SHP77 (cell line): ENCODE measurements at places on chromosomes 2 and 18.

DNA sequence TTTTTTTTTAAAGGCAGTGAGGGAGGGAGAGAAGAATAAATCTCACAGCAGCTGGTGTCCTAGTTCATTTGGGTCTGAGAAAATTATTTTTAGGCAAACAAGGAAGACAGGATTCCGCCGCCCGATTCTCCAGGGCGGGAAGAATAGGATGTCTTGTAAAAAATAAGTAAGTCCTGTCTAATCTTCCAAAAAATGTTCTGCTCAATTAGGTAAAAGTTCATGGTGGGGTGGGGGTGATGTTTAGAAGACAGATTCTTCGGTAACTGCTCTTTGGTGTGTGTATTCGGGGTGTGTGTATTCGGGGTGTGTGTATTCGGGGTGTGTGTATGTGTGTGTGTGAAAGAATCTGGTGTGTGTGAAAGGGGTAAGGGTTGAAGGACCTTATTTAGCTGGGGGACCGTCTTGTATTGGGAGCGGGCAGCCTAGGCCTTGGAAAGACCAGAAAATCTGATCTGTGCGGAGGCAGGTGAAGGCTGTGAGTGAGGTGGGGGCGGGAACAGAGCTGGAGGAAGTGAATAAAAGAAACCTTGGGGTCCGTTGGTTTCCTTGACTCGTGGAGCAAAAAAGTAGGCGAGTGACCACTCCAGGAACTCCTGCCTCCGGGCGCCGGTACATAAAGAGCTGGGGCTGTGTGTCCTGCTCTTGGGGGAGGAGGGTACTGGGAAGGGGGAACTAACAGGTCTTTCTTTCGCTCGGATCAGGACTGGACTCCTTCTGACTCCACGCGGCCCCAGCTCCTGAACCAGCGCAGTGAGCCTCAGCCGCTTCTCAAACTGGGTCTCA is 4.4 kb upstream of the PAX3 start:
- DNase-seq = no peak

GRCh38 chr2:143815082-143815481 is 685.9 kb downstream of the ARHGAP15 start:
- no peak for DNase-seq

GRCh38 chr2:68909793-68910674 is 38.8 kb upstream of the BMP10 start:
- DNase-seq = peak; percentile 47

- peak; percentile 18 for DNase-seq
Observed at GRCh38 chr2:210128961-210129360, 42.2 kb downstream of the KANSL1L start.

GRCh38 chr2:233430081-233430480 is 75.8 kb downstream of the DGKD start:
- DNase-seq = no peak

DNA sequence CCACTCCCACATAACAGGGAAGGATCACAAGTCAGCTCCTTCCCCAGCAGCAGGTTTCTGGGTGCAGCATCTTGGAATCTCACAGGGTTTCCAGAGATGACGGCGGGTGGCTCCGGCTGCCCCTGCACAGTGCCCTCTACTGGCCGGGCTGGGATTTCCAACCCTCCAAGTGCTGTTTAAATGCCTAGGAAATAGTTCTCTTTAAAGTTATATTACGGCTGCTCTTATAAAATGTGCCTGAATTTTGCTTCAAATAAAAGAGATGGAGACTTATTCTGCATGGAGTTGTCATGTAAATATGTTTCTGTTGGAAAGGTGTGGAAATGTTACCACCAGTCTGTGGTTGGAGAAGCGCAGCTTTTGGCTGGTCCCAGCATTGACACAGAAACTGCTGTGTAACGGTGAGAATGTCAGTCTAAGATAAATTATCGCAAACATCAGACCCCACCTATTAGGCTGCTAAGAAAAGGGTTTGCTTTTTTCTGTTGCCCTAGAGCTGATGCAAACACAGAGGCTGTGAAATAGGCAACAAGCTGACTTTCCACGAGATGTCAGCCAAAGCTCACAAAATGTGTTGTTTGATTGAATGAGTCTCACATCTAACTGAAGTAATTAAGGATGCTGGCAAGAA is 3.3 kb upstream of the HJURP start:
- peak; percentile 15 for DNase-seq

- DNase-seq = no peak
Observed at GRCh38 chr2:128441341-128442052, 122.8 kb upstream of the HS6ST1 start.

DNA sequence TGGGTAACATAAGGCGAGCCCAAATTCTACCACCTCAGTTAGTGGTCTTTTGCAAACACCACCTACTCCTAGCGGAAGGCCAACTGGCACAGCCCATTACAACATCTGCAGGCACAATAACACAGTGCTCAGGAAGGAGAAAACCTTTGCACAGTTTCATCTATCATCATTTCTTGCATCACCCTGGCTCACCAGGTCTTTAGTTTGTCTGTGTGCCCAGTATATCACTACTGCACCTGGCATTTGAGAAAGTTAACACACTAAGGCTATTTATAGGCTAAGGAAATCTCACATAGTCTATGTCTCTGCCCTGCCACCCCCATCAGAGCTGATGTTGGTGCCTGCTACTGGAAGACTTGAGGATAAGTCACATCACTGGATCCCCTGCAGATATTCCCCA is 484.0 kb downstream of the SATB2 start:
- no peak for DNase-seq

- no peak for DNase-seq
Observed at GRCh38 chr2:235877275-235877802, 290.8 kb downstream of the GBX2 start.

GRCh38 chr2:47267711-47268086 is 112.6 kb upstream of the STPG4 start:
- no peak for DNase-seq

DNA sequence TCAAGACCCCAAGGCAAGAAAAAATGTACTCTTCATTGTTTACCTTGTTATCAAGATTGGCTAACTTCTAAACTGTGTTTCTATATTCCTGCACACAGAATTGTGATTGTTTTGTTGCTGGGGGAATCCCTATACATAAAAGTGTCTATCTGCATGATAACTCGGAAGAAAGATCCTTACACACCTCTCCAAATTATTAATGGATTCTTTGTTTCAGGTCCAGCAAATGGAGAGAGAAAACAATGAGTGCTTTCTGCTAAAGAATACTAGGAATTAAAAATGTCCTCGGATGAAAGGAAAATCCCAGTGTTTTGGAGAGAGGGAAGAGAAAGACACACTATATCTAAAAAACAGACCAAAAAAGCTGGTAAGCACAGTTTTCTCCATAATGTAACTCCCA is 6.2 kb upstream of the DAPL1 start:
- no peak for DNase-seq

GRCh38 chr2:204027091-204027490 is 90.5 kb downstream of the ICOS start:
- DNase-seq = no peak

DNA sequence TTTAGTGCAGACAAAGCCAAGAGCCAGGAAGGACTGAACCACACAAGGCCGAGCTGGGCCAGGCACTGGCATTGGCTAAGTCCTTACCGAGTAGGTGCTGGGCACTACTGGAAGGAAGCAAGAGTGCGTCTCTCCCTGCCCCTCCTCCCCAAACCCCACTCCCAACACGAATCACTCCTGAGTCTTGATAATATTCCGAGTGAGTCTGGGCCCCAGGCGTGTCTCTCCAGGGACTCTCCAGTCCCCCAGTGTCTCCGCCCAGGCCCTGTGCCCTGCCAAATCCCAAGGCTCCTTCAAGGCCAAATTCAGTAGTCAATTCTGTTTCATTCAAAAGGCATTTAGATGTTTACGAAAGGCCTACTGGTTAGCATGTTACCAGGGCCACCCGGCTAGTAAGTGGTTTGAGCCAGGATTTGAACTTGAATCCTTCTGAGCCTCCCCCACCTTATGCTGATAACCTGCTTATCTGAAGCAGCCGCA is 82.8 kb downstream of the GLI2 start:
- DNase-seq = no peak

DNA sequence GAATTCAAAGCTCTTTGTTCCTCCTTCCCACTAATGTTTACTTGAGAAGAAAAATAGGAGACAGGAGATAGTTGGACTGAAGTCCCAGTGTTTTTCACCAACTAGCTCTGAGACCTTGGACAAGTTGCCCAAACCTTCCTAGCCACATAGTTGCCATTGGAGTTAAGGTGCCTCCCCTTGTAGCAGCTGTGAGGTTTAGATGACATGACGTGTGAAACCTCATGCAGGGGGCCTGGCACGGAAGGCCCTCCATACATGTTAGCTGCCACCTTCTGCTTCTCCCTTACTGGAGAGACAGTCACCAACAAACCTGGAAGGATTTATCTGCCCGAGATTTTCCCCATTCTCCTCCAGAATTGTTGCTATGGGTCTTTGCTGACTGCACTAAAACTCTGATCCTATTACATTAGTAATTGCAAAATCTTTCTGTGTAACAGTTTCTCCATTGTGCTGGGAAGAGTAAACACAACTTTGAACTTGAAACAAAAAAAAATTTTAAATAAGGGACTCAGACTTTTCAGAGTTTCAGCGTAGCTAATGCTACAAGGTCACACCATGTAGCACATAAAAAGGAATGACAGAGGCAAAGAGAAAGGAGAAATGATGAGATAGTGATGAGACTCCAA is 23.8 kb upstream of the CABYR start:
- DNase-seq = no peak

- DNase-seq = no peak
Observed at GRCh38 chr2:72149556-72150156, 2.0 kb upstream of the CYP26B1 start.

DNA sequence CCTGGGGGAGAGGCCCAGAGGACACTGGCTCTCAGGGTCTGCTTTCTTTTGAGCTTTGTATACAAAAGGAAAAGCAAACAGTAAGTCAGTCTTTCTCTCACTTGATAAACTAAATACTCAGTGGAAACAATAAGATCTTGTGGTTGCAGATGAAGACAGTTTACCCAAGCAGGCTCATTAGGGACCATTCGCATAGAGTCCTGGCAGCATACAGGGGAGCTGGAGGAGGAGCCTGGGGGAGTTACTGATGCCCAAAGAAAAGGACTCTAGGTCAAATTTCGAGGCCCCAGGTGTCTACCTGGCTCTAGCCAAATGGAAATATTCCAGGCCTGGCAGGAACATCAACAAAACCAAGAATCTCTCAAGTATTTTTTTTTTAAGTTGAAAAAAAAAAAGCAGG is 225.3 kb downstream of the CNTNAP5 start:
- DNase-seq = no peak

GRCh38 chr2:65021709-65022108 is 32.5 kb downstream of the SLC1A4 start:
- no peak for DNase-seq

GRCh38 chr2:23713351-23713750 is 213.6 kb downstream of the ATAD2B start:
- DNase-seq = no peak

DNA sequence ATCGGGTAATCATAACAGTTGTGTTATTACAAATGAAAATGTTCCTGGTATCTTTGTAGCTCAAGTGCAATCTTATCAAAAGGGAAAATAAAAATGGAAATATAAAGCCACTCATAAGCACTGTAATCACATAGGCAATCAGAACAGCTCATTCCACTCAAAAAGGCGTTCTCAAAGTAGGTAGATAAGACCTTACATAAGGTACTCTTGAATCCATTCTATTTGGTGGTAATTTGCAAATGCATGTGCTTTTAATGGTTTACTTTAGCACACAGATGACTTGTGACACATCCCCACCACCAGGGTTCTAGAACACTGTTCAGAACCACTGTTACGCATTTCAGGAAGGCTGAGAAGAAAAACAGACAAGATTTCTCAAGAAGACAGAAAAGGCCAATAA is 86.7 kb upstream of the NARS1 start:
- no peak for DNase-seq

GRCh38 chr2:1091895-1092585 is 141.4 kb downstream of the SNTG2 start:
- DNase-seq = no peak

GRCh38 chr2:151338115-151338514 is 19.3 kb upstream of the TNFAIP6 start:
- DNase-seq = no peak

DNA sequence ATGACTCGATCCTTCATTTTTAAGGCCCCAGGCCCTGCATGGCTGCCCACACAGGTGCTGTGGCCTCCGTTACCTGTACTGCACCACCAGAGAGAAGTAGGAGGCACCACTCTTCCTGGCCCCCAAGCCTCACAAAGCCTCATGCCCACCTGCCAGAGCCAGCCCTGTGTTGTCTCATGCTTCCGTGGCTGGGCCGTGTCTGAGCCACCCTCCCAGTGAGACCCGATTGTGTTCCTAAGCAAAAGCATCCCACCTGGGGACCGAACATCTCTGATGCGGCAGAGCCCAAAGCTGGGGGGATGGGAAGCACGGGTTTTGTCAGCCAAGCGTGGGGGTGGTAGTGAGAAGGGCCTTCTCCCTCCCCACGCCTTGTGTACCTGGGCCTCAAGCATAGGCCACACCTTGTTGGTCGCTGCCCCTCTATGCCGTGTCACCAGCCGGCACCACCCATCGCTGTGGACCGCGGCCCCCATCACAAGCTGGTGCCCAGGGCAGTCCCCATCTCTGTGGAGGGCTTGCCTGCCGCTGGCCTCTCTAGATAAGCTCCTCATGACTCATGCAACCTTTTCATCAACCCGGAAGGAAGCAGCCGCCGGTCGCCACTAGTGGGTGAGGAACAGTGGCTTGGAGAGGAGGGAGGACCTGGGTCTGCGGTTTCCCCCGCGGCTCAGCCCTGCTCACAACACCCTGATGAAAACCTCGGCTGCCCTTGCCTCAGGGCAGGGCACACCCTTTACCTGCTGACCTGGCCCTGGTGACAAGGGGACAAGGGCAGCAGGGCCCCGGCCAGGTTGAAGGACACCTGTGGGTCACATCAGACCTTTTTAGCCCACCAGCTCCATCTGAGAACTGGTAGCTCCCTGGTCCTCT is 2.7 kb upstream of the RNPEPL1 start:
- peak; percentile 33 for DNase-seq

DNA sequence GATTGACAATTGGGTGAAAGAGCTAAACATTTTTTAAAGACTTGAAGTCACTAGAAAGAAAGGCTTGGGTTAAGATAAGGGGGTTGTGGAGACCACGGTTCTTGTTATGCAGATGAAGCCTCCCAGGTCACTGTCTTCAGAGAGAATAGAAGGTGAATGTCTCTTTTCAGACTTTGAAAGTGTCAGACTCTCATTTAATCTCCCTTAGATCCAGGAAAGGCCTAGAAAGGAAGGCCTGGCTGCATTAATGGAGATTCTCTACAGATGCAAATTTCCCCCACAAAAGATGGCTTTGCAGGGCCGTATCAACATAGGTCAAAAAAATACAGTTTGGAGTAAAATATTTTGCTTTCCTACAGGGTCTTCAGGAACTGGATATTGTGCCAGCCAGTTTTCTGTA is 193.9 kb downstream of the RTP5 start:
- DNase-seq = no peak
